ENCODE measurements at places on chromosomes 5 and 9. TPM values are rescaled to one million over a fixed set of nuclear protein-coding genes. Genes with fewer than 3 reads are reported as not detected.

PCDHB4 gene
- 2.0 TPM for total RNA-seq

DPYSL3 gene
- total RNA-seq = 22.2 TPM

SPEF2 gene
- 10.0 TPM for total RNA-seq

- H3K27me3 ChIP-seq = no peaks in the 10 kb centered on the region
- DNase-seq = no peak
- no peak overlapping the region for H3K27ac ChIP-seq
- H3K4me1 ChIP-seq = peaks cover 7% of the 10 kb centered on the region
- H3K4me3 ChIP-seq = no peak overlapping the region
Observed at GRCh38 chr5:151709109-151709735, 22.5 kb upstream of the SPARC start.

GRCh38 chr9:91716239-91716638 is 233.8 kb downstream of the ROR2 start:
- H3K4me3 ChIP-seq = no peak overlapping the region
- DNase-seq = no peak
- no peaks in the 10 kb centered on the region for H3K4me1 ChIP-seq
- H3K36me3 ChIP-seq = no peaks in the 10 kb centered on the region
